Endodermal cell (in vitro differentiated cells): ENCODE measurements at places on chromosomes 11 and 22. TPM values are rescaled to one million over a fixed set of nuclear protein-coding genes. Genes with fewer than 3 reads are reported as not detected.

DNA sequence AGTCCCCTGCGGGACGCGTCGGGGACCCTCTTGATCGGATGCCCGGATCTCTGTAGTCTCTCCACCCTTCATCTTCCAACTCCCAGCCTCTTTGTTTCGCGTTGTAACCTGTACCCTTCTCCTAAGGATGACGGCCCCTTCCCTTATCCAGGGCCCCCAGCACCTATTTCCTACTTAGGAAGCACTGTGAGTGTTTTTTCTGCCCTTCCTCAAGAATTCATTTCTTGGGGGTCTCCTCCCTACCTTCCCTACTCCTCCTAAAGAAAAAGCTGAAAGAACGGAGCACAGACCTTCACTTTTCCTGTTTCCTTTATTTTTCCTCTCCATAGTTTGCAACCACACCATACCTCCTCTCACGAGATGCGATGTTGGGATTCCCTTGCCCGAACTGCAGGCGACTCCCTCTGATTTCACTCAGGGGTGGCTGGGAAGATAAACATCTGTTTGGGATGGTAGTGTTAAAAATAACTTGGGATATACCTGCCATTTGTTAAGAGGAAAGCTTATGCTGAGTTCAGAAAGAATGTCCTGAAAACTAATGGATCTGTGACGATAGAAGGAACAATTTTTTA, 593 bp downstream of the FAM118B start:
- no peak for DNase-seq
- no peaks in the 10 kb centered on the region for H3K4me1 ChIP-seq
- H3K36me3 ChIP-seq, result peaks cover 33% of the 10 kb centered on the region
- H3K27ac ChIP-seq, result no peak overlapping the region

OR5B21 gene
- not detected in 2 replicates for total RNA-seq

DNA sequence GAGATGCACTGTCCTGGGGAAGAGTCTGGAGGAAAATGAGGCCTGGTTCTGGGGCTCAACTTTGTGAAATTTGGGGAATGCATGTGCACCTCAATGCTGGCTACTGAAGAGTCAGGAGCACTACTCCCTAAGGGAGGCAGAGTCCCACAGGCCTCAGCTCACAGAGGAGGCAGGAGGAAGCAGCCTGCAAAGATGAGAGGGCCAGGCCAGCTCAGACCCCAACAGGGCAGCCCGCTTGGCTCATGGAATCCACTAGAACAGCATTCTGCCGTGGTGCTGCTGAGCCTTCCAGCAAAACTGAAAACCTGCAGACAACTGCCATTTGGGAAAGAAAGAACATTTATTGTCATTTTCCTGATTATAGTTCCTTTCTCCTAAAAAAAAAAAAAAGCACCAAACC, 300.5 kb downstream of the CTTN start:
- no peak overlapping the region for H3K27ac ChIP-seq
- H3K36me3 ChIP-seq, result no peaks in the 10 kb centered on the region
- H3K27me3 ChIP-seq, result no peaks in the 10 kb centered on the region
- H3K4me3 ChIP-seq, result no peak overlapping the region
- DNase-seq, result no peak

GRCh38 chr11:65115361-65116082, 2.0 kb downstream of the ZNHIT2 start:
- H3K4me3 ChIP-seq, result no peak overlapping the region
- no peak overlapping the region for H3K27ac ChIP-seq
- H3K27me3 ChIP-seq, result no peaks in the 10 kb centered on the region
- peaks cover 8% of the 10 kb centered on the region for H3K4me1 ChIP-seq
- H3K36me3 ChIP-seq, result peaks cover 54% of the 10 kb centered on the region

GRCh38 chr22:28369854-28370253, 309.8 kb downstream of the TTC28 start:
- H3K36me3 ChIP-seq, result no peaks in the 10 kb centered on the region
- H3K27me3 ChIP-seq, result no peaks in the 10 kb centered on the region
- DNase-seq, result no peak

DNA sequence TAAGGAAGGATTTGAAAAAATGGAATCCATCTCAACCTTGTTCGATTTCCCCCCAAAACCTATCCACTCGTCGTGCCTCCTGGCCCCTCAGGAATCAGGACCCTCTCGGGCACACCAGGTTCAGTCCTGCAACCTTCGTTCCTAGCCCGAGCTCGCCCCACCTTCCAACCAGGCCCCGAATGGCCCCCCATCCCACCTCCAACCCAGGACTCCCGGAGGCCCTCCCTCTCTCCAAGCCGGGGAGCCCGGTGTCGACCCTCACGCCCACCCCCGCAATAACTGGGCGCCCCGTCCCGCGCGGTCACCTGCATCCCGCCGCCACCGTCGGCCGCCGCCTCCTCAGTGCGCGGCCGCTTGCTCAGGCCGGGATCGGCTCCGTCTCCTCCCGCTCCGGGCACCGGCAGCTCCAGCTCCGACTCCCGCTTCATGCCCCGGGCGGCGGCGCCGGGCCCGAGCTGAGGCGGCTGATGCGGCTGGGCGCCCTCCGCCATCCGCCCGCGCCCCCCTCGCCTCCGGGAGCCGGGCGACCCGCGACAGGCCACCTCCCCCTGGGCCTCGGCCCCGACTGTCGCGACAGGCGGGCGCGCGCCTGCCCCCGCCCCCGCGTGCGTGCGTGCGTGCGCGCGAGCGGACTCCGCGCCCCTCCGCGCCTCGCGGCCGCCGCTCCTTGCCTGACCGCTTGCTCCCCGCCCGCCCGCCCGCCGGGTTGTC, 534 bp downstream of the RBFOX2 start:
- H3K4me1 ChIP-seq, result no peaks in the 10 kb centered on the region
- no peaks in the 10 kb centered on the region for H3K27me3 ChIP-seq
- H3K36me3 ChIP-seq, result peaks cover 10% of the 10 kb centered on the region
- H3K27ac ChIP-seq, result peak overlapping the region; percentile 62
- peak overlapping the region; percentile 99 for H3K4me3 ChIP-seq

DNA sequence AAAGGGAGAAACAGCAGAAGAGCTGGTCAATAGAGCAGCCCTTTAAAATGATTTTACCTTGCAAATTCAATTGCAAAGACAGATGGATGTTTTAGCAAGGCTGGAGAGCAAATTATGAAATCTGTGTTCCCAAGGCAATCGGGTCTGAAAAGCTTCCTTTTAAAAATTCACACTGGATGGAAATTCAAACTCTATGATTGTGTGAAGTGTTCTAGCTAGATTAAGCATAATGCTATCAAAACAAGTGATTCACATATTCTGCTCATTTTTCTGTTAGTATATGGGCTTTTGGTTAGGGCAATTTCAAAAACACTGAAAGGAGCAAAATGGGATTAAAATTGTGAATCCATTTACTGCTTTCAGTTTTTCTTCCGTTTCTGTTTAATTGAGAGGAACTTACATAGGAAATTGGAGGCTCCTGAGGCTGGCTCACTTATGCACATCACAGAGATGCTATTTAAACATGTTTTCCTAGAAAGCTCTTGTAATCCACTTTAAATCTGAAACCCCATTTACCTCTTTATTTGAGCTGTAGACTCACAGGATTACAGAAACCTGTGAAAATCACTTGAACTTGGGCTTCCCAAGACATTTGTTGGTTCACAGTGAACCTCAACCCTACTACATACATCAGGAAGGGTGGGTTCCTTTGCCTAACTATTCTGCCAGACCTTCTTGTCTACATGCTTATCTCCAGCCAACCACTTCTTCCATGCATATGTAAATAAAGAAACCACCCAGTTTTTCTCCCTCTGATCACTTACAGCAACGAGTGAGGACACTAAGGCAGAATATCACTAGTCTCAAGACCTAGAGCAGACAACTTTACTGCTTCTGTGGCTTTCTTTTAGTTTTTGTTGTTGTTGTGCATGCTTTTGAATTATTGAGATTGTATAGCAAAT, 201.9 kb upstream of the PITPNB start:
- no peaks in the 10 kb centered on the region for H3K27me3 ChIP-seq
- H3K4me1 ChIP-seq, result no peaks in the 10 kb centered on the region
- no peaks in the 10 kb centered on the region for H3K36me3 ChIP-seq
- no peak overlapping the region for H3K27ac ChIP-seq
- no peak overlapping the region for H3K4me3 ChIP-seq
- no peak for DNase-seq
